CD14-positive monocyte (primary cell): ENCODE measurements at places on chromosomes 11 and 22. TPM values are rescaled to one million over a fixed set of nuclear protein-coding genes. Genes with fewer than 3 reads are reported as not detected.

DNA sequence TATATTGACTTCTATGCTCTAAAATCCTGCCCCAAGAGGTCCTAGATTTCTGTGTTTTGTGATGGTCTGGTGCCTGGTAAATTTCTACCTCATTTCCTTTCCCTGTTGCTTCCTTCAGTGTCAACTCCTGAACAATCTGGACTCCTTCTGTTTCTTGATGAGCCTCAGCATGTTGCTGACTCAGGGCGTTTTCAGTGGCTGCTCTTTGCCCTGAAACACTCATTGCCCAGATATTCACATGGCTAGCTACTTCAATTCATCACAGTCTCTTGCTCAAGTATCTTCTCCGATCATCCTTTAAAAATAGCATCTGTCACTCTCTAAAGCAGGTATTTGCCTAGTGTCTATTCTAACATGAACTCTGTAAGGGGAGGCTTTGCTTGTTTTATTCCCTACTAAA is 526.3 kb upstream of the RAG2 start:
- DNase-seq: no peak

- DNase-seq: peak; percentile 12
Measured at GRCh38 chr11:112281726-112282125, 21.1 kb upstream of the PLET1 start.

GRCh38 chr11:77710358-77710757 is 72.8 kb upstream of the CLNS1A start:
- DNase-seq: no peak

DNA sequence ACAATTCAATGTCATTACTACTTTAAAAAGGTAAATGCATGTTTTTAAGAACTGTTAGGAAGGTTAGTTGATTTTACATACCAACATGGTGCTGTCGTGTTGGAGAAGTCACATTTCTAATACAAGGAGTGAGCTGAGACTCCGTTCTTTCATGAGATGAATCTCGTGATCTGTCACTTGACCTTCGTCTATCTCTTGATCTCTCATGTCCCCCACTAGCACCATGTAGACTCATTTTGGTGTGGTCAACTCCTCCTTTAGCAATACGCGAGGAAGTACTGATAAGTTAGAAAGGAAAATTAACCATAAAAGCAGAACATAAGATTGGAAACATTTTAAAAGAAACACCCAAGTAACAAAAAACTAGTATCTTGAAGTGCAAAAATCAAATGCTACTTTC is 41.5 kb downstream of the BTBD10 start:
- DNase-seq: no peak

GRCh38 chr11:123111465-123111864 is 49.5 kb upstream of the HSPA8 start:
- DNase-seq: peak; percentile 38

- no peak for DNase-seq
Measured at GRCh38 chr11:6570691-6571427, 32.6 kb downstream of the RRP8 start.

- DNase-seq: peak; percentile 2
Measured at GRCh38 chr11:8415195-8415594, 151.5 kb upstream of the LMO1 start.

GRCh38 chr11:46472662-46472994 is 81.1 kb upstream of the CHRM4 start:
- DNase-seq: no peak

DNA sequence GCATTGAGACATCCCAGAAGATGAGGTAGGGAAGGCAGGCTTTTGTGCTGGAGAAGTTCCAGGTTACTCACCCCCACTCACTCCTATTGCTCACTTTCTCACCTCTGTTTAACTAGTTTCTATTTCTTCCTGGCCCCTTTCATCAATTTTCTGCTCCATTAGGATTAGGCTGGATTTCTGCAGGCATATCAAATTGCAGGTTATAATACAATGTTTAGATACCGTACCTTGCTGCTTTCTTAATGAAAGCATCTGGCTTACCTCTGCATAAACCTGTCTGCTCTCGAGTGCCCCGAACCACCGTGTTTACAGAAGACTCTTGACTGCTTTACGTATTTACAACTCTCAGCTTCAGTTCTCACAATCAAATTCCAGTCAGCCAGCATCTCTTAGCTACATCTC is 173.7 kb downstream of the ADAMTS15 start:
- DNase-seq: no peak

GRCh38 chr11:62912268-62912667 is 8.9 kb downstream of the CHRM1 start:
- no peak for DNase-seq

- no peak for DNase-seq
Measured at GRCh38 chr11:102523189-102523570, 7.4 kb downstream of the MMP7 start.

DNA sequence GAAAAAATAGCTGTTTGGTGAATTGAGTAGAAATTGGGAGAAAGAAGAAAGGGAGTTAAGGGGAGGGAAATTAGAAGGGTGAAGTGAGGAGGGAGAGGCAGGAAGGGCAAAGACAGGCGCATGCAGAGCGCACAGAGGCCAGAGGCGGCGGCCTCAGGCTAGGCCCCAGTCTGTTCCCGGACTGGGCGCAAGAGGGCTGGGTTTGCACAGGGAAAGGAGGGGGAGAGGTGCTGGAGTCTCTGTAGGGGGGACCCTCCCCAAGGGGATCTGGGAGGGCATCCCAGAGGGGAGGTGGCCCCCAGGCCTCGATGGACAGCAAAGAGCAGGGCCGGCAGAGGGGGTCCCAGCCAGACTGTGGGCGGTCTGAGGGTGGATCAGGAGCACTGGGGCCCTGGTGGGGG is 1.3 kb upstream of the FLRT1 start:
- DNase-seq: no peak

GRCh38 chr22:30038219-30038618 is 42.0 kb upstream of the HORMAD2 start:
- no peak for DNase-seq

- no peak for DNase-seq
Measured at GRCh38 chr11:131754671-131755070, 384.3 kb downstream of the NTM start.

GRCh38 chr11:112334381-112334780 is 73.7 kb upstream of the PLET1 start:
- DNase-seq: no peak

DNA sequence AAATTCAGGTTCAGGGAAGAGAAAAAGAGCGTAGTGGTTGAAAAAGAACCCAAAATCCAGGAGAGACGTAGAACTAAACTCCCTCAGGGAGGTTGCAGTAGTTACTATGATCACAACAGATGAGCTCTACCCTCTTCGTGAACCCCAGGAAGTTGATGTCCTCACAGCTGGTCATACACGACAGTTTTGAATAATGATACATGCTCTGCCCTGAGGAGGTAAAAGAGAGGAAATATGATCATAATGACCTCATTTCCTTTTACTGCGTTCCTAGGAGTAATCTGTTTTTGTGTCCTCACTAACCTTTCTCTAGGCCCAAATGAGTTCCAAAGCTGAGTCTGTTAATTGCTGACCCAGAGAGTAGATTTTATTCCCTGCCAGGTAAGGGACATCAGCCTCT is 1.3 kb downstream of the PATE2 start:
- no peak for DNase-seq

DNA sequence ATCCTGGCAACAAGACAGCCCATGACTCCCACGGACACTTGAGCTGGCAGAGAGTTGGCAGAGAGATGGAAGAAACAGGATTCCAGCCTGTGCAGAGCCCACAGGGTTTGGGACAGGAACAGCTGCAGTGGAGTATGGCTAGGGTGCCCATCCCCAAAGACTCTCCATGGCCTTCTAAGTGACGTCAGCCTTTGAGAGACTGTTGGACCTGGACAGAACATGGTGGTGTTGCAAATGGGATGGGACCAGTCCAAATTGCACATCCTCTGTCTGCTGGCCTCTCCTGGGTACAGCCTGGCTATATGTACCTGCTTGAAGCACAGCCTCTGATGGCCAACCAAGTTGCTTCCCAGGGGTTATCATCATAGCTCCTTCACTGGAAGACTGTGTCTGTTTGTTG is 34.5 kb downstream of the NOX4 start:
- no peak for DNase-seq

C22orf31 gene
- not detected in 2 replicates for polyA plus RNA-seq

DAGLA gene
- polyA plus RNA-seq: 0.16 TPM

TBX1 gene
- polyA plus RNA-seq: not detected

SEC14L6 gene
- not detected in 2 replicates for polyA plus RNA-seq

LIF gene
- polyA plus RNA-seq: not detected

TRIM48 gene
- polyA plus RNA-seq: not detected

PMM1 gene
- 15.6 TPM for polyA plus RNA-seq

OTOG gene
- not detected for polyA plus RNA-seq

KCNE3 gene
- polyA plus RNA-seq: 41.0 TPM
